ENCODE measurements at places on chromosomes 7 and 10. TPM values are rescaled to one million over a fixed set of nuclear protein-coding genes. Genes with fewer than 3 reads are reported as not detected.

DNA sequence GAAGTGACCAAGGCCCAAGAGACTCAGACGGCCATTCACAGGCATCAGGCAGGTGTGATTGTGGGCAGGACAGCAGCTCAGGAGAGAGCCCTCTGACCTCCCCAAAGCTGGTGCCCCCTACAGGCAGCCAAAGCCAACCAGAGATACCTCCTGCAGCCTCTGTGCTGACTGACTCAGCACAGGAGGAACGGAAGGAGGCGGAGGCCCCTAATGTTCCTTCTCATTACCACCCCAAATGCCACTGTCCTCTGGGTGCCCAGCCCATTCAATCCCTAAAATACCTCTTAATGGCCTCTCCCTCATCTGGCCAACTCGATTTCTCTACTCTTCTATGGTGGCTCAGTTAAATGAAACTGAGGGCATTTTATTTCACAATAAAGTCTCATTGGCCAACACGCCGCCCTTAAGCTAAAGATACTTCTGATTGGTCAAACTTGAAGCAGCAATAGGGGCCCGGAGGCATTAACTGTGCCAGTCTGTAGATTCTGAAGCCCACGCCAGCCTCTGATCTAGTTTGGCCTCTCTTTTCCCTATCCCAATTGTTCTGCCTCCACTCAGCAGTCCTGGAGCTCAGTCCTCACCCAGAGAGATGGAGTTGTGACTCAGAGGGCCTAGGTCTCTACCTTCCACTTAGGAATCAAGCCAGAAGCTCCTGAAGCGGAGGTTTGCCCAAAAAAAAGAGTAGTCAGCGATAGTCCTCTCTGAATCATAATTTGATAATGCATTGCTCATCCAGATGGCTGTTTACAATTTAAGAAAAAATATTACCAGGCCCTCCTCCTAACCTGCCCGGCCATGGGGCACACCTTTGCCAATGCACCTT, 1.2 kb downstream of the CYREN start:
- peak; percentile 75 for DNase-seq

GRCh38 chr10:85400981-85401695, 965.5 kb downstream of the GRID1 start:
- no peak for DNase-seq

DNA sequence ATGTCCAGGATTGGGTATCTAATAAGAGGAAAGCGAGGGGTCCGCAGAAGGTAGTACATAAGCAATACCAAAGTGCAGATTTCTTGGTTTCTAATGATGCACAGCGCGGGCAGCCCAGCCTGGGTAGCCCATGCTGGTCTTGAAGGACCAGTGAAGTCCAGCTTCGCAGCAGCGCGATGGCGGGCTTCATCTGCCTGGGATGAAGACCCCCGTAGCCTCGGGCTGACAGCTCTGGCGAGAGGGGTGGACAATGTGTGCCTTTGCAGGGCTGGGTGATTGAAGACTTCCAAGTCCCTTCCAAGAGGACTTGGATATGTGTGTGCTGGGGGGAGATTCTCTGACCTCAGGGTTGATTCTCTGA, 2.2 kb downstream of the SORCS3 start:
- no peak for DNase-seq

GRCh38 chr7:148031811-148032210, 558.8 kb upstream of the C7orf33 start:
- DNase-seq: no peak

GRCh38 chr10:69107699-69108098, 16.3 kb upstream of the VPS26A start:
- DNase-seq: no peak

UCMA gene
- not detected for total RNA-seq

GRCh38 chr7:92754919-92755581, 81.3 kb downstream of the CDK6 start:
- DNase-seq: no peak

- no peak for DNase-seq
Measured at GRCh38 chr10:48704156-48704555, 19.5 kb downstream of the WDFY4 start.

DNA sequence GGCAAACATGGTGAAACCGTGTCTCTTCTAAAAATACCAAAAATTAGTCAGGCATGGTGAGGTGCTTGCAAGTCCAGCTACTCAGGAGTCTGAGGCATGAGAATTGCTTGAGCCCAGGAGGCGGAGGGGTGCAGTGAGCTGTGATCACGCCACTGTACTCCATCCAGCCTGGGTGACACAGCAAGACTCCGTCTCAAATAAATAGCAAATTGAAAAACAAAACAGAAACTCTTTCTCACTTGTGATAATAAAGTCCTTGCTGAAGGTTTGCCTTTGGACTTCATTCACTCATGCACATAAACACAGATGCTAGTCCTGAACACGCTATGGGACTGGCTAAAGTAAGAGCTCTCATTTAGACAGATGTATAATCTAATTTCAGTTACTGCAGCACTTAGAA, 37.6 kb downstream of the ANK3 start:
- no peak for DNase-seq

SERPINE1 gene
- not detected for total RNA-seq

DNA sequence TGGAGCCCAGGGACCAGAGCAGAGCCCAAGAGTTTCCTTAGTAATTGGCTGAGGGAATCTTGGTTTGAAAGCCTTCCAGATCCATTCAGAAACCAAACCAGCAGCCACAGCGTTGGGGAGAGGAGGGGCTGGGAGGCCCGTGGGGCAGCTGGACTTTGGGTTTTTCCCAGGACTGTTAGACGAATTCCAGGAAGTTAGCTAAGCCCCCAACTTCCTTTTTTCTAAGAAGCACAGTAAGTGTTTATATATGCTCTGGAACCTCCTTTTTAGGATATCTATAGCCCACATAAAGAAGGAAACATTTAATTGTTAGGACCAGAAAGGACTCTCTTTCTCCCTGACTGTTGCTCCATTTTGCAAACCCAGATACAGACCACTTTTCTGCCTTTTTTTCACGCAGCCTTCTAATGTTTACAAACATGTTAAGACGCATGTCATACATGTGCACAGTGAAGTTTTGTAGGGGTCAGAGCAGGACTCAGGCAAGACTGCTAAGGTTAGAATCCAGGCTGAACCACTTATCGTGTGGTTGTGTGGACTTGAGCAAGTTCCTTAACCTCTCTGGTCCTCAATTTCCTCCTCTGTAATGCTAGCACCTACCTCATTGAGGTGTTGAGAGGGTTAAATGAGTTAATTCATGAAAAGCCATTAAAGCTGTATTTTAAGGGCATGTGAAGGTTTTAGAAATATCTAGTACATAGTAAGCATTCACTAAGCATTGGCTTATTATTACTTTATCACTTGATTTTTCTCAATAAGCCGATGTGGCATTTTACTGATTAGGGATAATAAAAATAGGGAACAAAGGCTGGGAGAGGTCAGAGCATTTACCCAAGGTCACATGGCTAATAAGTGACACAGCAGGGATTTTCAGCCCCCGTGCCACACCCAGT, 42.4 kb downstream of the TBATA start:
- no peak for DNase-seq

DNA sequence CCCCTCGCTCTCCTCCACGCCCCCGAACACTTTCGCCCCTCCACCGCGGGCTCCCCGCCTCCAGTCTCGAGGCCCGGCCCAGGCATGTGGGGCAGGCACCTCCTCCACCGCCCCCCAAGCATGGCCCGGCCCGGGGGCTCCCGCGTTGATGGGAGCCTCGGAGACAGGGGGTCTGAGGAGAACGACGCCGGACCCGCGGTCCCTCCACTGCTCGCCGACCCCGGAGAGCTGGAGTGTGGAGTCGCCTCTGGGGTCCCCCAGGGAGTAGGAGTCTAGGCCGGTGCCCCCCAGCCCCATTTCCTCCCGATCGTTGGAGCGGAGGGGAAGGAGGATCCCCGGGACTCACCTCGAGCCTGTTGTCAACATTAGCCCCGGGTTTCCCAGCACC, 206 bp downstream of the UPF2 start:
- peak; percentile 67 for DNase-seq

TMEM178B gene
- 1.4 TPM for total RNA-seq

DNA sequence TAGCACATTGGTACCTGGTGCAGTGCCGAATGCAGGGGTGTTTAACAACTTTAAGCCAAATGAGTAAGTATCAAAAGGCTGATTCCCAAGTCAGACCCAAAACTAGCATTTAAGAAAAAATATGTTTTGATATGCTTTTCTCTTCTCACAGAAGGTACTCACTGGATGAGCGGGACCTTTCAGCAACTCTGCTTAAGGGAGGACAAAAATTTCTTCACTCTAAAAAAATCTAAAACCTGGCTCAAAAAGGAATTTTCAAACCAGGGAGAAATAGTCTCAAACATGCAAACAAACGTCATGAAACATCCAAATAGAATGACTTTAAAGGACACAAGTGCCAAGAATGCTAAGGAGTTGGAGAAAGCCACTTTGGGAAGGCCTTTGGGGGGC, 962.1 kb downstream of the KCNMA1 start:
- no peak for DNase-seq

ABCA13 gene
- total RNA-seq: not detected

DNA sequence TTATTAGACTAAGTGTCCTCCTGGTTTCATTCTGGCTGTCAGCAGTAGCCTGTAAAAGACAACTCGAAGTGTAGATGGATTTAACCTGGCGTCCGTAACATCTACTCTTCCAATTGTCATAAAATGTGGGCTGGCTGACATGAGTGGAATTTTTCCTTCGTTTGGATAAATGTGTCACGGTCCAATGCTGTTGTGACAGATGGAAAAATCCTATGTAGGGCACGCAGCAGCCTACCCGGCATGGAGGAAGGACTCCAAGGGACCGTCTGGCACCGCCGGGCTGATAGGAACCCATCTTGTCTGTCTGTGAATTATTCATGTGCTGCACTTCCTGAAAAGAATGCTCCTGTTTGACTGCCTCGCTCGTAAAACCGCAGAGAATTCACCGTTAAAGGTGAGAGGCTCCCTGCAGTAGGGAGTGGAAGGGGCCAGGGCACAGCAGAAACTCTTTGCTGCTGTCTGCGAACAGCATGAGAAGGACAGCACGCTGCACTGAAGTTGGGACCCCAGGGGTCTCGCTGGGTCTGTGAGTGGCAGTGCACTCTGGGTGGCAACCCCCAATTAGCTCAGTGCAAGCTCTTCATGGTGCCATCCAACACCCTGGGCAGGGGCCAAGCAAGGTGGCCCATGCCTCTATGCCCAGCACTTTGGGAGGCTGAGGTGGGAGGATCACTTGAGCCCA, 1.6 kb upstream of the ORAI2 start:
- peak; percentile 53 for DNase-seq

TAS2R60 gene
- total RNA-seq: not detected

DNA sequence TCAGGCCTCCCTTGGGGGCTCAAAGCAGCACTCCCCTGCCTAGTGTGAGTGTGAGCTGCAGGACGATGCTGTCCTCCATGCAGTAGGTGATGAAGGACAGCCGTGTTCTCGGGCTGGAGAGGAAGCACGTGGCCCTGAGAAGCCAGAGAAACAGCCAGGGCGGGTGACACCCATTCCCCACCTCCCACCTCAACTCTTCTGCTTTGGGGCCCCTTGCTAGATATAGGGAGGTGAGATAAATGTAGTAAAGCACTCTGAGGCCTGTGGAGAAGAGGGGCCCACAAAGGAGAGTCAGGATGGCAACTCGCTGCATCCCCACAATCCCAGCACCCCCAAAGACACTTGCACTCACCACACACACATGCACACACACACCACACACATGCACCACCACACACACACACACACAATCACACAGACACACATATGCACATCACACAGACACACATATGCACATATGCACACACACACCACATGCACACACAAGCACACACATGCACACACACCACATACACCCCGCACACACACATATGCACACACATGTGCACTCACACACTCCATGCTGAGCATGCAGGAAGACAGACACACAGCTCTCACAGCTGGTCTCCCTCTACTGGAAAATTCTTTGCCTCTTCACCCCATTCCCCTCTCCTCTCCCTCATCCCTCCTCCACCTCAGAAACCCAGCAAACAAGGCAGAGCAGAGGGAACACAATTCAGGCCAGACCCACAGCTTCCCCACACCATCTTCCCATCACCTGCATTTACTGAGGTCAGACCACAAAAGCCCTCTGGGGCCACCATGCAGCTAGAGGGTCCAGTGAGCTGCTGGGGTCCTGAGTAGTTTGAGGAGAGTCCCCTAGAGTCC, 30.5 kb downstream of the ANXA8 start:
- DNase-seq: no peak

GHRHR gene
- not detected for total RNA-seq

- no peak for DNase-seq
Measured at GRCh38 chr10:101851411-101852116, 8.0 kb upstream of the KCNIP2 start.

GRCh38 chr7:25029075-25029474, 49.1 kb upstream of the OSBPL3 start:
- DNase-seq: peak; percentile 21

SNCG gene
- not detected for total RNA-seq

DNA sequence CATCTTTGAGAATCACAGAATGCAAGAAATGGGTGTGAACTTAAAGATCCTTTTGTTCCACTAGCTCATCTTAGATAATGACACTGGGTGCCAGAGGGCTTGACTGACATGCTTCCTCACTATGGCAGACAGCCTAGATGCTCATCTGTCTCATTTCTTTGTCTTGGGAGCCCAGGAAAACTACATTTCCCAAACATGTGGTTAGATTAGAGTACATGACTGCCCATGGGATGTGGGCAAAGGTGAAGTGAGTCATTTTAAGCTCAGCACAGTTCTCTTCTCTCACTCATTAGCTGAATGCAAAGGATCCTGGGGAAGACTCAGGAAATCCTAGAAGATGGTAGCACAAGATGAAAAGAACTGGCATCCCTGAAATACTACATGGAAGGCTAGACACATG, 32.5 kb upstream of the TBX20 start:
- no peak for DNase-seq

PRKRIP1 gene
- 35.7 TPM for total RNA-seq

DNA sequence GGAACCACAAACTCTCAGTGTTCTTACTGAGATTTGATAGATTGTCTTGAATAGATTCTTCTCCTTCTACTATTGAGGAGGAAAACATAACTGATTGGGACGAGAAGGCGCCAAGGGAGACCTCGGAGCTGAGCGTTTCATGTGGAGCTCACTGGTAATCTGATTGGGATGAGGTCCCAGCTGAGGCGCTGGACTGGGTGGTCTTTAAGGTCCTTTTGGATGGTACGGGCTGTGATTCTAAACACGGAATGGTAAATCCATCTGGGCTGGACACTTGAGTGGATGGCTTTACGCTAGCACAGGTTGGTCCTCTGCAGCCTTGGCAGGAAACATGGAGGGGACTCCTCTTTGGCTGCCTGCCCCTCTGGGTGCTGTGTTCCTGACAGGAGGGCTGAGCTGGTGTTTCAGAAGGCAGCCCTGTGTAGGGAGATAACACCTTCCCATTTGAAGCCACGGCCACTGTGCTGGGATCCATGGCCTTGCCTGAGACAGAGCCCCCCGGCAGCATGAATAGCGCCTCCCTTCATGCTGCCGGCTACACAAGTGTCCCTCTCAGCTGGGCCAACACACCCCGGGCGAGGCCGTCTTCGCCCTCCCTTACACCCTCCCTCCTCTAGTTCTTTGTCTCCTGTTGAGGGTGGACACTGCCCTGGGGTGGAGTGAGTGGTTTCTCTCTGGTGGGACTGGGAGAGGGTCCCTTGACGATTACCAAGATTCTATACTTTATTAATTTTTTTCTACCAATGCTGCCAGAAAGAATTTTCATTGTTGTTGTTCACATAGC, 203.2 kb upstream of the SHH start:
- no peak for DNase-seq

ADIRF gene
- not detected for total RNA-seq

- DNase-seq: no peak
Measured at GRCh38 chr7:36312915-36313334, 76.7 kb upstream of the ANLN start.

All from activated T-cell treated with anti-CD3 and anti-CD28 coated beads, Interleukin-2, amount 50 U/mL, for 72 hours (primary cell).